Hematopoietic multipotent progenitor cell (in vitro differentiated cells): ENCODE measurements at places on chromosomes 1 and 21. TPM values are rescaled to one million over a fixed set of nuclear protein-coding genes. Genes with fewer than 3 reads are reported as not detected.

POU3F1 gene
- 0.27 TPM for total RNA-seq

TAF5L gene
- total RNA-seq: 21.3 TPM

OR2M3 gene
- total RNA-seq: 0.27 TPM

CDCA8 gene
- 1.6 TPM for total RNA-seq

MROH9 gene
- not detected for total RNA-seq

TTC39A gene
- 0.54 TPM for total RNA-seq

CKS1B gene
- 22.9 TPM for total RNA-seq

GSTM1 gene
- total RNA-seq: not detected

OR10Z1 gene
- under 0.01 TPM for total RNA-seq

DOP1B gene
- total RNA-seq: 10.8 TPM

ERG gene
- total RNA-seq: 89.1 TPM

GUK1 gene
- 238 TPM for total RNA-seq

ELF3 gene
- 1.3 TPM for total RNA-seq

CCDC27 gene
- total RNA-seq: not detected

CD5L gene
- not detected for total RNA-seq

ATP1A2 gene
- not detected for total RNA-seq

TRIM46 gene
- total RNA-seq: 32.6 TPM

RTCA gene
- total RNA-seq: 13.5 TPM

NID1 gene
- total RNA-seq: 0.27 TPM

IFI44 gene
- total RNA-seq: 24.5 TPM

S100A7A gene
- not detected for total RNA-seq

TNNT2 gene
- total RNA-seq: not detected

CYP2J2 gene
- 0.54 TPM for total RNA-seq

CXADR gene
- total RNA-seq: 0.81 TPM

TGFB2 gene
- total RNA-seq: under 0.01 TPM

PCBP3 gene
- total RNA-seq: 7.0 TPM

CAPN9 gene
- total RNA-seq: not detected

NR1I3 gene
- not detected for total RNA-seq

FCRL6 gene
- total RNA-seq: under 0.01 TPM

RNU1-3 gene
- under 0.01 TPM for total RNA-seq

CASQ2 gene
- not detected for total RNA-seq

ZYG11A gene
- total RNA-seq: not detected

ZSWIM5 gene
- total RNA-seq: 2.7 TPM

SPOCD1 gene
- under 0.01 TPM for total RNA-seq

C1orf87 gene
- not detected for total RNA-seq

C8A gene
- not detected for total RNA-seq

CRYBG2 gene
- total RNA-seq: under 0.01 TPM

AJAP1 gene
- total RNA-seq: under 0.01 TPM

PPFIA4 gene
- total RNA-seq: under 0.01 TPM

RGS8 gene
- under 0.01 TPM for total RNA-seq

OVAAL gene
- total RNA-seq: not detected

IL12RB2 gene
- 22.4 TPM for total RNA-seq

TRABD2B gene
- not detected for total RNA-seq

NTPCR gene
- total RNA-seq: 11.8 TPM

VCAM1 gene
- under 0.01 TPM for total RNA-seq

FUCA1 gene
- total RNA-seq: 18.9 TPM

IVL gene
- total RNA-seq: not detected
